ENCODE measurements at places on chromosomes 11 and 22.
A peak's percentile ranks its signal among the peaks of the same experiment; 100 is the strongest.

DNA sequence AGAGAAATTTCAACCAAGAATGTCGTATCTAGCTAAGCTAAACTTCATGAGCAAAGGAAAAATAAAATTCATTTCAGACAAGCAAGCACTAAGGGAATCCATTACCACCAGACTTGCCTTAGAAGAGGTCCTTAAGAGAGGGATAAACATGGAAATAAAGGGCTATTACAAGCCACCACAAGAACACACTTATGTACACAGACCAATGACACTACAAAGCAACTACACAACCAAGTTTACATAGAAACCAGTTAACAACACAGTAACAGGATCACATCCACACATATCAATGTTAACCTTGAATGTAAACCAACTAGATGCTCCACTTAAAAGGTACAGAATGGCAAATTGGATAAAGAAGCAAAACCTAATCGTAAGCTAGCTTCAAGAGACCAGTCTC, 38.0 kb downstream of the TMEM123 start:
- DNase-seq: no peak

- DNase-seq: no peak
Measured at GRCh38 chr11:65811764-65812475, 21.8 kb upstream of the SNX32 start.

DNA sequence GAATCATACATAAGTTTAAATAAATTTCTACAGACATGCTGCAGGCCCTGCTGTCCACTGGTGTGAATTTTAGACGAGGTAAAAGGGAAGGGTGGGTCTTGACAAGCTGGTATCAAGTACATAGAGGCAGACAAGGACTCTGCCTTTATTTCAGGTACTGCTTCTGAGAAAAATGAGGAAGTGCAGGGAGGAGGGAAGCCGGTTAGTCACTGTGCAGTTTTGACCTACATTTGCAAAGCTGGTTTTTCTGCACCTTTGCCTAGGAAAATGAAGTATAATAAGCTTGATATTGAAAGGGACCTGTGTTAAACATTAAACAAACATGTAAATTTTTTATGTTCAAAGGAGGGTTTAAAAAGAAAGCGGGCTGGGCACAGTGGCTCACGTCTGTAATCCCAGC, 24.6 kb downstream of the TMEM45B start:
- DNase-seq: no peak

DNA sequence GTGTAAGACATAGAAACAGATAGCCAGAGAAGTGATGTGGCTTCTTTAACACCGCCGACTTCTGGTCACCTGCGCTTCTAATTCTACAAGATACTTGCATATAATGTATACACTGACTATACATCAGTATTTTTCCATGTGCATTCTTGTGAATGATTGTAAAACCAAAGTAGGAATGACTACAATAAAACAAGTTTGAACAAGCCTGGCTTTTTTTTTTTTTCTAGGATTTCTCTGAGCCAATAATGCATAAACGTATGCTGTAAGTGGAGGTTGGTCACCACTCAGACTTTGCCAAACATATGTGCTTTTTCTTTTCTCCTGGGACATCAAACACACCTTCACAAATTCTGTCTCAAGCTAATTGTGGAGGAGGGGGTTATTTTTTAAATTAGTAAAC, 237.8 kb upstream of the KIRREL3 start:
- DNase-seq: no peak

GRCh38 chr22:42364604-42365110, 67.5 kb downstream of the NFAM1 start:
- DNase-seq: no peak

DNA sequence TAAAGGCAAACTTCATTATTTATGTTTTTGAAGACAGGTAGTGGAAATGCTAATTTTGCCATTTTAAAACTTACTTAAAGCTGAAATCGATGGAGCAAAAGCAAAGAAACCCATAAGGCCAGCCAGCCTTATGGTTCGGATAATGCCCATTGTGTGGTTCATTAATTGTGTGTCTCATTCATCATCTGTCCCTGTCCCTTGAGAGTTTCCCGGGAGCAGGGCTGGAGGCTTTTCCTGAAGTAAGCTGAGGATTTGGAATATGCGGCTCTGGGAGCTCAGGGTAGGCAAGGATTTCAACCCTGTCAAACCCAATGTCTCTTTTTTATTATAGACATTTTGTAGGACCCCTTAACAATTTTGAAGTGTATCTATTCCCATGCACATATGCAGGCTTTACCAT, 790.0 kb upstream of the KIRREL3 start:
- DNase-seq: no peak

DNA sequence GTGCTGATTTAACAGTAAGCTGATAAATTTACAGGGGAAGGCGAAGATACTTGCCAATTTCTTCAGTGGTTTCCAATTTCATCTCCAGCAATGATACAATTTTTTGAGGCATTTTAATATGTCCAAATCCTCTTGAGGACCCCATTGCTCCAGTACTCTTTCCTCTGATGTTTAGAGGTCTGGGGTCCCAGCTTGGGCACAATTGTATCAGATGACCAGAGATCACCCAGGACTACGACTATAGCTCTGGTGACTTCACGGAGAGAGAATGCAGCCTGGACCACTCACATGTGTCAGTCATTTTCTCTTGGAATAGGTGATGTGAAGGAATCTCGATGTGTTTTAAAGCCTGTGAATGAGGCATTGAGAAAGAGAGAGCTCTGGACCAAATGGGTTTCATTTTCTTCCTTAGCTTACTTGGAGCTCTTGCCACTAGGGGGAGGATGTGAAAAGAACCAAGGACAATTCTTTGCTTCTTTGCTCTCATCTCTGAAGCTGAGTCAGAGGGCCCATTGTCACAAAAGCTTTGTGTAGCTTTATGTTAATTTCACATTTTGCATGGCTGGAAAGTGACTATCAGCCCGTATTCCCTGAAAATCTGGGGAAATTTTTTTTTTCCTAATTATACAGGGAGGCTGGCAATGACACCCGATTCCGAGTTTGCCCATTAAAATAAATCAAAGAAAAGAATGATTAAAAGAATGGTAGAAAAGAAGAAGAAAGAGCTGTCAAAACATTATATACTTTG, 6.7 kb upstream of the CCDC90B start:
- DNase-seq: peak; percentile 40

- peak; percentile 20 for DNase-seq
Measured at GRCh38 chr11:86176165-86176884, 68.2 kb upstream of the EED start.

- peak; percentile 3 for DNase-seq
Measured at GRCh38 chr11:112179601-112180000, 4.3 kb downstream of the BCO2 start.

DNA sequence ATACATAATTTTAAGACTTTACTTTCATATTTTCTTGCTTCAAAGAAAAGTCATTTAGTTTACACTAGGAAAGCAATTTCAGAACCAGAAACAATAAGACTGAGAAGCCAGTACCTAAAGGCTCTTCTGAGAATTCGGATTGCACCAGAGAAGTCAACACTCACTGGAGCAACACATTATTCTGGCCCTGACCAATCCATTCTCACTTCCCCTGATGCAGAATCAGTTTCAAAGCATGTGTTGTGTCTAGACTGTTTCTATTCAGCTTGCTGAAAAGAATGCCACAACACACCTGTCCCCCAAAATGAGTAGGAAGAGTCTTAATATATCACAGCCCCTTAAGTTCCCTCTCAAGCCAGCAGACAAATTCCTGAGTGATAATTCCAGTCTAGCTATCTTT, 1074.3 kb upstream of the TENM4 start:
- DNase-seq: no peak

GRCh38 chr11:75589933-75590332, 27.9 kb downstream of the SERPINH1 start:
- DNase-seq: no peak

DNA sequence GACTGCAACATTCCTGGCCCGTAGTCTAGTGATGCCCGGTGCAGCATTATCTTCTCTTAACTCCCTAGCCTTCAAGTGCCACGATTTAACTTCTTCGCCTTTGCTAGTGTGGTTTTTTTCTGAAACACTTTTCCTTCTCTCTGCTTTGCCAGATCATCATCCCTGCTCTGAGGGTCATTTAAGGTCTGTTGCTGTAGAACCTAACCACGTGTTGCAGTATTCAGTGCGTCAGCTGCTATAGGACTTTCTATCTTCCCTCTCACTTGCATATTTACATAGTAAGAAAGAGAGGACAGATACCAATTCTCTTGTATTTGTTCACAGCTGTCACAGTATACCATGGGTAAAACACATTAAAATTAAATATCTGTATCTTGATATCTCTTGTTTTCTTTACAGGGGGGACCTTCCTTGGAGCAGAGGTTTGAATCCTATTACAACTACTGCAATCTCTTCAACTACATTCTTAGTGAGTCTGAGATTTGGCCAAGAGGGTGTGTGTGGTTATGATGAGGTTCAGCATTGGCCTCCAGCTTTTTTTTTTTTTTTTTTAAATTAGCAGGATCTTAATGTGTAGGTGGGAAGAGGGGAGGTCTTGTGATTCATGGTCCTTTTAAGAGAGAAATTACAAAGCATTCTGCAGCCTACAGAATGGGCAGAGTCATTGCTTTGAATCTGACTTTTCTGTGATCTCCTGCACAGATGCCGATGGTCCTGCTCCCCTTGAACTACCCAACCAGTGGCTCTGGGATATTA, 13.5 kb downstream of the EIF3L start:
- DNase-seq: no peak

DNA sequence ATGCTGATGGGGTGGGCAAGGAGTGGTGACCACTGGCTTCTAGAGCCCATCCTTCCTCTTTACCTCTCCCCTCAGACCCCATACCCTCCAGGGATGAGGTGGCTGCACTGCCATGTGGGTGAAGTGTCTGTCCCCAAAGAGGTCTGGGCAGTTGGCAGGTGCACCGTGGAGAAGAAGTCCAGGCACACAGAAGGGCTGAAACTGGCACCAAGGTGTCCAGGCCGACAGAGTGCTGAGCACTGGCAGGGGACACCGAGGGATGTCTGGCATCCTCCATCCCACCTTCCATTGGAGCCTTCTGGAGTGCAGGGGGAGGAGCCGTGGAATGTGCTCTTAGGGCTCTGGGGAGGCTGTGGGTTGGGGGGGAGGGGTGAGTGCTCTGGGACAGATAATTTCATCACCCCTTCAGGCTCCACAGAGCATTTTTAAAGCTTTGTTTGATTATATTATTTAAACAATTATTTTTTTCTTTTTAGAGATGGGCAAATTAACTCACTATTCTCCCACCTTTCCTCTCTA, 37.9 kb downstream of the PKNOX2 start:
- no peak for DNase-seq

- no peak for DNase-seq
Measured at GRCh38 chr11:114124601-114125144, 65.2 kb downstream of the ZBTB16 start.

DNA sequence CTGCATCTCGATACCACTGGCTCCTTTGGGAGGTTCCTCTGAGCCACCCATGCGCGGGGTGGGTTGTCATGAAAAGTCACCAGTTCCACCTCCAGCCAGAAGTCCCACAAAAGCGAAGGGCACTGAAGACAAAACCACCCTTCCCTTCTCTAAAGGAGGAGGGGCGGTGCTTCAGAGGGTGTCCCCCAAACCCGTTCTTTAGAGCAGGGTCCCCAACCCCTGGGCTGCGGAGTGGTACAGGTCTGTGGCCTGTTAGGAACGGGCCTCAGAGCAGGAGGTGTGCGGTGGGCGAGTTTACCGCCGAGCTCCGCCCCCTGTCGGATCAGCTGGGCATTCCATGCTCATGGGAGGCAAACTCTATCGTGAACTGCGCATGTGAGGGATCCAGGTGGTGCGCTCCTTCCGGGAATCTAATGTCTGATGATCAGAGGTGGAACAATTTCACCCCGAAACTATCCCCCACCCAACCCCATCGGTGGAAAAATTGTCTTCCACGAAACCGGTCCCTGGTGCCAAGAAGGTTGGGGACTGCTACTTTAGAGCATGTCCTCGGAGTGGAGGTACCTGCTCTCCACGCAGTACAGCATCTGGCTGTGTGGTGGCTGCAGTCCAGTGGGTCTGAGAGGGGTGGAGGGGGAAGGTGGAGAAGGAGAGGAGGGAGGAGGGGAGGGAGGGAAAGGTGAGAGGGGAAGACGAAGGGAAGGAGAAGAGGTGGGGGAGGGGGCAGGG, 72.9 kb upstream of the SEPTIN5 start:
- DNase-seq: no peak

DNA sequence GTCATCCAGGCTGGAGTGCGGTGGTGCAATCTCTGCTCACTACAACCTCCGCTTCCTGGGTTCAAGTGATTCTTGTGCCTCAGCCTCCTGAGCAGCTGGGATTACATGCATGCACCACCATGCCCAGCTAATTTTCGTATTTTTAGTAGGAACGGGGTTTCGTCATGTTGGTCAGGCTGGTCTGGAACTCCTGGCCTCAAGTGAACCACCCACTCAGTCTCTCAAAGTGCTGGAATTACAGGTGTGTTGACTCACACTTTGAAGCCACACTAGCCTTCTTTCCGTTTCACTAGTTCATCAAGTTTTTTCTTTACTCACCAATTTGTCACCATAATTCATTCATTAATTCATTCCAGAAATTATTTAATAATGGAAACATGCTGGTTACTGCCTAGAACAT, 298.4 kb upstream of the MTNR1B start:
- no peak for DNase-seq

DNA sequence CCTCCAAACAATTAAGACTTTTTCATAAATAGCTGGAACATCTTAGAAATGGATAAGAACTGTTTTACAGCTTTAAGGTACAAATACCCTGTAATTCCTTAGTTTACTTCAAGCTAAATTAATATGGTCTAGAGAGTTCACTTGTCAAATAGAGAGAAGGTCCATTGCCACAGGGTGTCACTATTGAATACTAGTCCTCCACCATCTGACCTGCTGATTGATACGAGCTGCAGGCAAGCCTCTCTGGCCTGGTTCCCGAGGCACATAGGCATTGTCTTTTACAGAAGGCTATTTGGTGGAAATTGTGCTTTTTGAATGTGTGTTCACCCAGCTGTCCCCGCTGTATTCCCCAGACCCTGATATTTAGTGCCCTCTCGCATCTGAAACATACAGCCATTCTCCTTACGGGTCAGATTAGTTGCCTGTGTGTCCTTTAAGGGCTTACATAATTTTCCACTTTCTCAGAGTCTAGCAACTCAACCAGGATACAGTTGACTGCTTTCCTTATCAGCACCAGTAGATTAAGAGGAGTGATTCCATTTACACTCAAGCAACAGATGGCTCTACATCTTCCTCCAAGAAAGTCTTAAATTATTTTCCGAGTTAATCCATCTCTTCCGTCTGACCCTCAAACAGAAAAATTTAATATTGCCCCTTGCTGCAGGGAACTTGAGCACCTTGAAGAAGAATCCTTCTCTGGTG, 788.8 kb upstream of the FAT3 start:
- no peak for DNase-seq

Data from CD4-positive, alpha-beta T cell treated with Interleukin-10 for 1 hour (primary cell).